Hematopoietic multipotent progenitor cell treated with erythropoietin and hydrocortisone succinate and interleukin-3 and kit ligand, for 15 days (in vitro differentiated cells): ENCODE measurements at places on chromosomes 2 and 18.

DNA sequence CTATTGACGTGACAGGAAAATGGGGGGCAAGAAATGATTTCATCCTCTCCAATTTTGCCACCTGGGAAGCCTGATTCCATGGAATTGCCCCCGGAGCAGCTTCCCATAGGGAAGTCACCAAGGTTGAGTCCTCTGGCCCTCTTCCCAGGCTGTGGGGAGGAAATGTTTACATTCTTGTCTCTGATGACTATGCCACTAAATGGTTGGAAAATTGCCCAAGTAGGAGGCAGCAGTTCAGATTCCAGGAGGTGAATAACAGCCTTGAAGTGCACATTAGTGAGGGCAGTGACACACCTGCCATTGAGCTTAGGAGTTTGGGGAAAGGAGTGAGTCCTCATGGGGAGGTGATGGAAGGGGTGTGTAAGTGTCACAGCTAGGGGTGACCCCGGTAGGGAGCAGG is 449.2 kb upstream of the DCC start:
- no peak for DNase-seq

- no peak for DNase-seq
Measured at GRCh38 chr2:186535861-186536260, 49.8 kb downstream of the ZC3H15 start.

DNA sequence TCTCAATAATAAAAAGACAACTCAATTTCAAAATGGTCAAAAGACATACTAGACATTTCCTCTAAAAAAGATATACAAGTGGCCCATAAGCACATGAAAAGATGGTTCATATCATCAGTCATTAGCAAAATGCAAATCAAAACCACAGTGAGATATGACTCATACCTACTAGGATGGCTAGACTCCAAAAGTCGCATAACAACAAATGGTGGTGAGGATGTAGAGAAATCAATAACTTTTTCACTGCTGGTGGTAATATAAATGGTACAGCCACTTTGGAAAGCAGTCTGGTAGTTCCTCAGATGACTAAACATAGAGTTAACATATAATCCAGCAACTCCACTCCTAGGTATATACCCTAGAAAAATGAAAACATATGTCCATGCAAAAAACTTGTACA is 242.3 kb upstream of the NOL4 start:
- no peak for DNase-seq

GRCh38 chr2:133240491-133241223 is 327.6 kb downstream of the NCKAP5 start:
- no peak for DNase-seq

DNA sequence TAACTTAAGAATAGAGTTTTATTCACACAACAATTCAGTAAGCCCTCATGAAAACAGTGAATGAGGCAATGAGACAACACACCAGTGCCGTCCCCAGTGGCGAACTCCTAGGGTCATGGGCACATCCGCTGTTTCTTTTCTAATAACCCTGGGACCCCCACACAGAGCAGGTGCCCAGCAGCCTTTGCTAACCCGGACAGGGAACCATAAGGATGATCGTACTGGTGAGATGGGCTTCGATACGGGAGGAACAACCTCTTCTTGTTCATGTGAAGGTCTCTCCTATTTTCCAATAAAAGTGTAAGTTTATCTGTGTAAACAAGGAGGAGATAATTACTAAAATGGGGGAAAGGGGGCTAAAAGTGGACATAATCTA is 97.4 kb upstream of the MGAT4A start:
- DNase-seq: no peak

DNA sequence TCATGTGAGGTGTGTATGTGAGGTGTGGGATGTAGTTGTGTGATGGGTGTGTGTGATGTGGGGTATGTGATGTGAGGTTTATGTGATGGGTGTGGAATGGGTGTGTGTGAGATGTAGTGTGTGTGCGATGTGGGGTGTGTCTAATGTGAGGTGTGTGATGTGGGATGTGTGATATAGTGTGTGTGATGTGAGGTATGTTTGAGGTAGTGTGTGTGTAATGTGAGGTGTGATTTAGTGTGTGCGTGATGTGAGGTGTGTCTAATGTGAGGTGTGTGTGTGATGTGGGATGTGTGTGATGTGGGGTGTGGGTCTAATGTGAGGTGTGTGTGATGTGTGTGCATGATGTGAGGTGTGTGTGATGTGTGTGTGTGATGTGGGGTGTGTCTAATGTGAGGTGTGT is 55.3 kb downstream of the TWIST2 start:
- DNase-seq: no peak

- DNase-seq: no peak
Measured at GRCh38 chr2:138239902-138240491, 261.6 kb upstream of the SPOPL start.

DNA sequence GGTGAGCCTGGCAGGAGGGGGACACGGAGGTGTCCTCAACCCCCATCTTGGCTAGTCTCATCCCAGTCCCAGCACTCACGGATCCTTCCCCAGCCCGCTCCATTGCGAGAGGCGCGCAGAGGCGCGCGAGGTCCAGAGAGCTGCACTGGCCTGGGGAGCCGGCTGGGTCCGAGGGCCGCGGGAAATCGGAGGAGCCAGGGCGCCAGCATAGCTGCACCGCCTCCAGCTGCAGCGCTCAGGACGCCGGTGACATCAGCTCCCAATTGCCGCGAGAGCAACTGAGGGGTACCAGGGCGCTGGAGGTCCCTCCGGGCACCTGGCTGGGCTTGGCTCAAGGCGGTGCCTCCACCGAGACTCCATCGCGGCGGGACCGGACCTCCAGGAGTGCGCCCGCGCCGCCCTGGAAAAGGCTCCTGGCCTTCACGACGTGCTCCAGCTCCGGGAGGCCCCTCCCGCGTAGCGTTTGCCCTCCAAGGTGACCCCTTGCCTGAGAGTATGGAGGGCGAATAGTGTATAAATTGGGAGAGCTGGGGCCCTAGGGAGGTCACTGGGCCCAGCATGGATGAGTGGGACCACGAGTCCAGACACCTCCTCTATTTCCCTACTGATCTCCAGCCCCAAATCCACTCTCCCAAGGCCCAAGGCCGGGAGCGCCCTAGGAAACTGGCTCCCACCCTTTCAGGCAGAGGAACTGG is 5.5 kb downstream of the RTKN start:
- no peak for DNase-seq

GRCh38 chr2:8525236-8525581 is 156.6 kb upstream of the ID2 start:
- DNase-seq: no peak

- no peak for DNase-seq
Measured at GRCh38 chr18:38028946-38029345, 463.3 kb upstream of the CELF4 start.

GRCh38 chr2:4175343-4175742 is 472.0 kb downstream of the DCDC2C start:
- DNase-seq: no peak

DNA sequence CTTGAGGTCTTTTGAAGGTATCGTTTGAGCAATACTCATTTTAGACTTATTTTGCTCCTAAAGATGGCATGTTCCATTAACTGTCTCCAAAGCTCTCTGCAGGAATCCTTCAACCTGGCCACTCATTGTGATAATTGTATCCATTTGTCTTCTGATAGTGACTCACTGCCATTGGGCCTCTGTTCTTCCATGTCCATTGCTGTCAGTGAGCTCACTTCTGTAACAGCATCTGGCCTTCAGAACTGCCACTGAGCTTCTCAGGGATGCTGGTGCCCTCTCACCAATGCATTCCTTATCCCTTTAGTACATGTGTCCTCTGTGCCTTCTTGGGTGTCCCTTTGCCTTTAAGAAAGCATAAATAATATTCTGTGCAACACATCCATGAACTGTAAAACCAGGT is 71.6 kb downstream of the MREG start:
- DNase-seq: no peak

- DNase-seq: no peak
Measured at GRCh38 chr2:190973262-190973661, 40.7 kb downstream of the STAT1 start.

- DNase-seq: no peak
Measured at GRCh38 chr18:46590103-46590502, 66.9 kb downstream of the LOXHD1 start.

DNA sequence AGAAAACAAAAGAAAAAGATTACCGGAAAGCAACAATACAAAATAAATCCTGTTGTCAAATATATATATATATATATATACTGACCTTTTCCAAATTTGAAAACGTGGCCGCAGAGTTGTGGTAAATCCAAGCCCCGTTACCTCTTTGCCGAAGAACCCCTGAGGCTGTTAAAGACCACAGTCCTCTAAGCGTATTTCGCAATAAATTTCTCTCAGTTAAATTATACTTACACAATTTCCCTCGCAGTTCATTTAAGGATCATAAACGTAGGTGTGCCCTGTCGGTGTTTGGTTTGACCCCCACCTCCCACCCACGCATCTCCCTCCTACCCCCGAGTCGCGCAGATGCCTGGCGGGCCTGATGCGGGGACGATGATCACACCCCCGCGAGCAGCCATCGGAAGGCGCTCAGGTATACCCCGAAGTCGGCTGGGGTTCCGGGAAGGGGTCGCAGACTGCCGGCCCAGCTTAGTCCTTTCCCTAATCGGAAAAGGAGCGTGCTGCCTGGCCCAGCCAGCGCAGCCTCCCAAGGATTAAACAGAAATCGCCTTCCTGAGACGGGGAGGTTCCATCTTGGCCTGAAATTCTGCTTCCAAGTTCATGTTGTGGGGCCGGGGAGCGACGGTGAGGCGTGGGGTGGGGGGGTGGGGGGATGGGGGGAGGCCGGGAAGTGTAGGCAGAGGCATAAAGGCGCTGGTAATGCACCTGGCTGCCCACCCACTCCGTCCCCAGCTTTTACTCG is 2.9 kb upstream of the MEIS1 start:
- DNase-seq: no peak

GRCh38 chr2:202758128-202758527 is 113.4 kb downstream of the ICA1L start:
- no peak for DNase-seq

- no peak for DNase-seq
Measured at GRCh38 chr18:11497585-11497984, 111.8 kb upstream of the SLC35G4 start.

DNA sequence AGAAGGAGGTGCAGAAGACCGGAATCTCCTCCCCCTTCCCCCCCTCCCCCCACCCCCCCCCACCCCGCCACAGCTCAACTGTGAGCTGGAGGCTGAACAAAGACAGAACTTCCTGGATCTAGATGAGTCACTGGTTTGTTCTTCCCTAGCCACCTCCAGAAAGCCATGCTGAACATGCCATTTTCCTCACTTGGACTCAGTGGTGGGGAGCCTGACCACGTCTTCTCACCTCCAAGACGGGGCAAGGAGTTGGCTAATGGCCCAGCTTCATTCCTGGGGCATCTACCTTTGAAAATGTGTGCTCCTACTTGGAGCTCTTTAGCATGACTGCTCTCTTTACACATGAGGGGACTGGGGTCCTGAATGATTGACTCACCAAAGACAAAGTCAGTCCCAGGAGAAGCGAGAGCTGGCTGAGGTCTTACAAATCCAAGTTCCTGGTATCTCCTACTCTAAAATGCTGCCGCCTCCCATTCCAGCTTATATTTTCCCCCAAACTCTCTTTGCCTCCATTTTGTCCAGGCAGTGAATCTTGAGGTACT is 22.6 kb upstream of the FZD5 start:
- no peak for DNase-seq

GRCh38 chr18:53360501-53361443 is 863.7 kb downstream of the MBD2 start:
- DNase-seq: no peak

GRCh38 chr2:209977386-209978239 is 24.8 kb upstream of the RPE start:
- DNase-seq: peak; percentile 54

DNA sequence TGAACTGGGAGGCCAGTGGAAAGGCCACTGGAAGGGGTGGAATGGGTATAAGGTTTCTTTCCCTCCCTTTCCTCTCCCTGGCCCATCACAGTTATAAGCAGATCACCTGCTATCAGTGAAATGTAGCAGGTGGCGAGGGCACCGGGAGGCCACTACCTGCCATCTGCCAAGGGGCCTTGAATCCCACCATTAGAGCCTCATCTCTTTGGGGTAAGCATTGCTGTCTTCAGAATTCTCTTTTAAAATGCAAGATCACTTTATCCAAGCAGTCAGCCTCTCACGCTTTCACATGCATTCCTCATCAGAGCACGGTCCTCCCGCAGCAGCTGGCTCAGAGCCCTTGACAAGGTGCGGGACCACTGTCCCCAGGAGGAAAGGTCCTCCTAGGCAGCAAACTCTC is 268.5 kb downstream of the CELF4 start:
- no peak for DNase-seq

- DNase-seq: no peak
Measured at GRCh38 chr2:2641541-2642410, 310.7 kb upstream of the MYT1L start.

DNA sequence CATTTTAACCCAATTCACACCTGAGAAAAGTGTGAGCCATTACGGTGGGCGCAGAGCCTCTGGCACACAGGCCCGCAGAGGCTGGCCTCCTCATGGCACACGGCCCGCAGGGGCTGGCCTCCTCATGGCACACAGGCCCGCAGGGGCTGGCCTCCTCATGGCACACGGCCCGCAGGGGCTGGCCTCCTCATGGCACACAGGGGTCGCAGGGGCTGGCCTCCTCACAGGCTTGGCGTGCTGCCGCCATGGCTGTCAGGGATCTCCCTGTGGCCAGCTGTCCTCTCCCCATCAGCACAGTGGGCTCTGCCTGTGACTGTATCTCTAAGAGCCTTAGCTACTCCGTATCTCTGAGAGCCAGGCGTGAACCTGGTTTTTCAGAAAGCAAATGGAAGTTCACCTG is 24.6 kb downstream of the ANO7 start:
- DNase-seq: no peak

DNA sequence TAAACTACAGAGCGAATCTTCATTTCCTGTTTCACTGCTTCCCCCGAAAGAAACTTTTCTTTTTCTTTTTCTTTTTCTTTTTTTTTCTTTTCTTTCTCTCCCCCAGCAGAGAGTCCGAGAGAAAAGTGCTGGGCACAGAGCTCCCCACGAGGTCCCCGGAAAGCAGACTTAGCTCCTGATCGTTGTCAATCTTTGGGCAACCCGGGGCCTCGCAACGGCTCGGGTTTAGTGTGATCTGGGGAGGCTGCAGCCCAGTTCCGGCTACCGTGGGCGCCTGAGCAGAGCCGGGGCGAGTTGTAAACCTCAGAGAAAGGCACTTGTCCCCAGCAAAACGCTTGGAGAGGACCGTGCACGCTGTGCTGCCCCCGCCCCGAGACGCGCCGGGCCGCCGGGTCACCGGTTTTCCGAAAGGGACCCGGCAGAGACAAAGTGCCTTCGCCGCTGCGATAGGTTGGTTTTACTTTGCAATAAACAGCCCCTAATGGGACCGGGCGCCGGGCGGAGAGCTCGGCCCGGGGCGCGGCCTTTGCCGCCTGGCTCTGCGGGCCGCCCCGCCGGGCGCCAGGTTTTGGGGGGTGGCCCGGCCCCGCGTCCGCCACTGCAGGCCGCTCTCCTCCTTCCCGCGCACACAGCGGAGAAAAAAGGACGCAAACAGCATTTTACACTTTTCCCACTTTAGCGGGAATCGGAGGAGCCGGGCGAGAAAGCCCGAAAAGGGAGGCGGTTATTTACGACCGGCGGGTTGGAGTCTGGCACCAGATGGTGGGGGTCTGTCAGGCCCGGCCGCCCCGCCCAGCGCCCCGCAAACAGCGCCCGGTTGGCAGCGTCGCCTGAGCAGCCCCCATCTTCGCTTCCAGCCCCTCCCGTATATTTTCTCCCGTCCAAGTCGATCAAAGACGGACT is 136.0 kb downstream of the INSIG2 start:
- DNase-seq: no peak

GRCh38 chr2:184186436-184186835 is 411.9 kb upstream of the ZNF804A start:
- no peak for DNase-seq

- no peak for DNase-seq
Measured at GRCh38 chr18:70920840-70921374, 632.1 kb downstream of the SOCS6 start.

- peak; percentile 17 for DNase-seq
Measured at GRCh38 chr2:199704358-199705238, 146.4 kb downstream of the FTCDNL1 start.
